Fibroblast of the aortic adventitia (primary cell): ENCODE measurements at places on chromosomes 13 and 19. TPM values are rescaled to one million over a fixed set of nuclear protein-coding genes. Genes with fewer than 3 reads are reported as not detected.

The ACP5 gene
- 0.09 and 1.4 TPM in 2 replicates for total RNA-seq

DNA sequence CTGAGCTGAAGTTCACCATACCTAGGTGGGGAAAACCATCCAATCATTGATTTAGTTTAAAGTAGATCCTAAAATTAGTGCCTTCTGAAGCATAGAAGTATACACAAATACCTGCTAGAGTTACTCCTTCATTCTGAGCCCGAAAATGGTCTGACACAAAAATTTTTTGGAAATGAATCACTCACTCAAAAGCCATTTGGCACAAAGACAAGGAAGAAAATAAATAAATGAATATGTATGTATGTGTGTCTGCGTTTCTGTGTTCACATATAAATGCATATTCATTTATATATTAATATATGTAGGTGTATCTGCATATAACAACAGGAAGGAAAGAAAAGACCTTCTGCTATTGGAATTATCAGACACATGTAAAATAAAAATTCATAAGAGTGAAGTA is 614.4 kb upstream of the PCDH9 start:
- no peak for DNase-seq

DNA sequence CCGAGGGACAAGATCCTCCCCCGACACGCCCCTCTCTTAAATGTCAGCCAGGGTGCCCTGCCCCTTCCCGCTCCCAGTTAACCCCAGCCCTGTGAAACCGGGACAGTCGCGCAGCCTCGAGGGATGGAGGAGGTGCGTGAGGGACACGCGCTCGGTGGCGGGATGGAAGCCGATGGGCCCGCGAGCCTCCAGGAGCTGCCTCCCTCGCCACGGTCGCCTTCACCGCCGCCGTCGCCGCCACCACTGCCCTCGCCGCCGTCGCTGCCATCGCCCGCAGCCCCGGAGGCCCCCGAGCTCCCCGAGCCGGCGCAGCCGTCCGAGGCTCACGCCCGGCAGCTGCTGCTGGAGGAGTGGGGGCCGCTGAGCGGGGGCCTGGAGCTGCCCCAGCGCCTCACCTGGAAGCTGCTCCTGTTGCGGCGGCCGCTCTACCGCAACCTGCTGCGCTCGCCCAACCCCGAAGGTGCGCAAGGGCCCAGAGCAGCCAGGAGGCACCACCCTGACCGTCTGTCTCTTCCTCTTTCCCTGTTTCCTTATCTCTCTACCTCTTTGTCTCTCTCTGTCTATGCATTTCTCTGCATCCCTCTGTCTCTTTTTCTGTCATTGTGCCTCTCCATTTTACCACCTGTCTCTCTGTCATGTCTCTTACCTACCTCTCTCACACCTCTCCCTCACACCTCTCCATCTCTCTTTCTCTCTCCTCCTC is at the start of gene NCCRP1:
TSS of gene NCCRP1 (plus strand) at position 105 of the 703 bp plus-strand sequence. CDS start at position 124, 19 bp downstream.
- DNase-seq = no peak

DNA sequence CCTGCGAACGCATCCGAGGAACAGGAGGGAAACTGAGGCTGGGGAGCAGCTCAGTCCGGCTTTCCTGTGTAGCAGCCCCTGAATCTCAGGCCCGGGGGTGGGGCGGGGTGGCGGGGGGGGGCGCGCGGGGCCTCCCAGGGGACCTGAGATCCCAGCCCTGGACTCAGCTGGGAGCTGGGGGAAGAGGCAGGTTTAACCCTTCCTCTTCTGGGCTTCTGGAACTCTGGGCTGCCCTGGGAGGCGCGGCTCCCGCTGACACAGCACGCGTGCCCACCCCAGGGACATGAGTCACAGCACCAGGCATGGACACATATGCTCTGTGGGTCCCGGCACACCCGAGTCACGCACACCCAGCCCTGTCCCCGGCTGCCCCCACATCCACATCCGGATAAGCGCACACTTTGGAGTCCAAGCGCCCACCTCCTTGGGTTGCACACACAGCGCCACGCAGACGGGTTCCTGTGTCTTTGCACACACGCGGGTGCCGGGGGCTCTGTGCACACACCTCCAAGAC is 3.5 kb upstream of the CIRBP start:
- peak; percentile 76 for DNase-seq

The KLK15 gene
- total RNA-seq = not detected in 2 replicates

DNA sequence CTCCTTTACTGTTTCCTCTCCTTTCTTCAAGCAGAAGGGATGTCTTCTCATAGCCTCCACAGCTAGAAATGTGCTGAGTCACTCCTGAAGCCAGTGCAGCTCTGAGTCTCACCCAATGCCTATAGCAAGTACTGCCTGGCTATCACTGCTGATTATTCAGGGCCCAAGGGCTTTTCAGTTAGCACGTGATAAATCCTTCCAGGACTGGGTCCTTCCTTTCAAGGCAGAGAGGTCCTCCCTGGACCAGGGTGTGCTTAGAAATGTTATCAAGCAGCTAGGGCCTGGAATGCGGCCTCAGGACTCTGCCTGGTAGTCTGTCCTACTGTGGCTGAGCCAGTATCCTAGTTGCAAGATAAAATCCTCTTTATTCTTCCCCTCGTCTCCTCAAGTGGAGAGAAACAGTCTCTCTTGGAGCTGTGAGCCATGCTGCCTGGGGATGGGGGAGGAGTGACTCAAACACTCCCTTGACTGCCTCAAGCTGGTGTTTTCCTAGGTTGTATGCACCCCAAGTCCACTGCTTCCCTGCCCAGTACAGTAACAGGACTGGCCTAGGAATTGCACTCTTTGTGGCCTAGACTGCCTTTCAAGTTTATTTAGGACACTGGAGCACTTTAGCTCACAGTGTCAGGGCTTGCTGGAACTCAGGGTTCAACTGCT is 198.7 kb upstream of the SERP2 start:
- peak; percentile 86 for DNase-seq

GRCh38 chr13:101655435-101655834 is 203.0 kb downstream of the ITGBL1 start:
- peak; percentile 44 for DNase-seq
